ENCODE measurements at places on chromosomes 7 and 10.

DNA sequence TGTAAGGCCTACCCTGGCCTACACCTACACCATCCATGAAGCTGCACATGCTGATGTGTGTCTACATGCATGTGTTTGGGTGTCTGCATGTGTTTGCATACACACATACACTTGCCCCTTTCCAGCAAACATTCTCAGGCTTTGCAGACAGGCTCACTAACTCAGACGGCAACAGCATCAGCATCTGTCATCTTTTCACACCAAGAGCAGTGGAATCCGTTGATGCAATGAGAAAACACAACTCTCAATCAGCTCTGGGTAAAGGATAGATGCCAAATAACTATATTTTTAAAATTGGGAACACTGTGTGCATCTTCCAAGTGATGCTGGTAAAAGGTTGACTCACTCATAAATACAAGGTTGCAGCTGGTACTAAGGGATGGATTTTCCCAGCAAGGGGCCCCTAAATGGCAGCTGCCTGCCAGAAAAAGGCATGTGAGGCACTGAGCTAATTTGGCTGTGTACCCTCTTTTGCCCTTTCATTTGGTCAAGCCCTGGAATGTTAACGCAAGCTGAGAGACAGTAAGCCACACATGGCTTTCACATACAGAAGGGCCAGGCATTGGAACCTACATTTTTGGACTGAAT lies 296.3 kb upstream of the NPSR1 start:
- no peak for DNase-seq

DNA sequence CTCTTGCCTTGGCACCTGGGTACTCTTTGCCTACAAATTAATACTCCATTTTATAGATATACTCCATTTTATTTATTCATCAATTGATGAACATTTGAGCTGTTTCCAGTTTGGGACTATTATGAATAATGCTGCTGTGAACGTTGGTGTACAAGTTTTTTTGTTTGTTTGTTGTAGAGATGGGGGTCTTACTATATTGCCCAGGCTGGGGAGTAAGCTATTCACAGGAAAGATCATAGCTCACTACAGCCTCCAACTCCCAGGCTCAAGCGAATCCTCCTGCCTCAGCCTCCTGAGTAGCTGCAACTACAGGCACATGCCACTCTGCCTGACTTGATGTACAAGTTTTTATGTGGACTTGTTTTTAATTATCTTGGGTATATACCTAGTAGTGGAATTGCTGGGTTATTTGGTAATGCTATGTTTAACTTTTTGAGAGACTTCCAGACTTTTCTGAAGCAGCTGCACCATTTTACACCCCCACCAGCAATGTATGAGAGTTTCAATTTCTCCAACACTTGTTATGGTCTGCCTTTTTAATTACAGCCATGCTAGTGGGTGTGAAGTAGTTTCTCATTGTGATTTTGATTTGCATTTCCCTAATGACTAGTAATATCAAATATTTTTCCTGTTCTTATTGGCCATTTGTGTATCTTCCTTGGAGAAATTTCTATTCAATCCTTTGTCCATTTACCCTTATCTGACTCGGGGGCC lies 15.9 kb downstream of the WBP1L start:
- DNase-seq = no peak

DNA sequence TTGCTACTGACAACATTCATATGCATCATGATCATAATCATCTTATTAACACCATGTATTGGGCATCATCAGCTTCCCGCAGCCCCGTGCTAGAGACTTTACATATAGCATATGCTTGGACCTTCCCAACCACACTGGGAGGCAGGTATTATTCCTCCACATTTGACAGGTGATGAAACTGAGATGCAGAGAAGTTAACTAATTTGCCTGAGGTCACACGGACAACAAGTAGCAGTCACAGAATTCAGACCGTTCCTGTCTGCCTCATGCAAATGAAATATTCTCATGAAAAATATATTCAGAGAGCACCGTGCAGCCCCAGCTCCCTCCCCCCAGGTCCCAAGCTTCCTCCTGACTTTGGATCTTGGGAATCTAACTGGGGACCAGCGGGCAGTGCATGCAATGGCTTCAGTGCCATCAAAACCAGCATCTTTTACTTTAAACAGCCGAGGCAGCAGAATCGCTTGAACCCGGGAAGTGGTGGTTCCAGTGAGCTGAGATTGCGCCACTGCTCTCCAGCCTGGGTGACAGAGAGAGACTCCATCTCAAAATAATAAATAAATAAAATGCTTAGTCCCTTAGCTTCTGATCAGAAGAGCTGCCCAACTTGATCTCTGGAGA lies 112.2 kb upstream of the GPR26 start:
- no peak for DNase-seq

- DNase-seq = no peak
Measured at GRCh38 chr7:42057331-42057730, 179.7 kb downstream of the GLI3 start.

DNA sequence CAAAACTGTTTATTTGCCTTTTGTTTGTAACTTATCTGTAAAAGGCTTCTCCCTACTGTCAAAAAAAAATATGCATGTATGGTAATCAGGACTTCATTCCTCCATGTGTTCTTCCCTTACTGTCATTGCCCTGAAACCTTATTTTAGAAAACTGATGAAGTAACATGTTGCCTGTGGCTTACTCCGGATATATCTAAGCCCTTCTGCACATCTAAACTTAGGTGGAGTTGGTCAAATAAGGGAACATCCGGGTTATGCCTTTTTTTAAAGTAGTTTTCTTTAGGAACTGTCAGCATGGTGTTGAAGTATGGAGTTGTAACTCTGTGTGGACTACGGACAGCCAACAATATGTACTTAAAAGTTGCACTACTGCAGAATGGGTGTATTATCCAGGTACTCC lies 6.2 kb downstream of the SAR1A start:
- no peak for DNase-seq

- no peak for DNase-seq
Measured at GRCh38 chr10:95536894-95537541, 24.2 kb downstream of the SORBS1 start.

GRCh38 chr10:11576092-11576809 lies 35.2 kb downstream of the USP6NL start:
- DNase-seq = no peak

DNA sequence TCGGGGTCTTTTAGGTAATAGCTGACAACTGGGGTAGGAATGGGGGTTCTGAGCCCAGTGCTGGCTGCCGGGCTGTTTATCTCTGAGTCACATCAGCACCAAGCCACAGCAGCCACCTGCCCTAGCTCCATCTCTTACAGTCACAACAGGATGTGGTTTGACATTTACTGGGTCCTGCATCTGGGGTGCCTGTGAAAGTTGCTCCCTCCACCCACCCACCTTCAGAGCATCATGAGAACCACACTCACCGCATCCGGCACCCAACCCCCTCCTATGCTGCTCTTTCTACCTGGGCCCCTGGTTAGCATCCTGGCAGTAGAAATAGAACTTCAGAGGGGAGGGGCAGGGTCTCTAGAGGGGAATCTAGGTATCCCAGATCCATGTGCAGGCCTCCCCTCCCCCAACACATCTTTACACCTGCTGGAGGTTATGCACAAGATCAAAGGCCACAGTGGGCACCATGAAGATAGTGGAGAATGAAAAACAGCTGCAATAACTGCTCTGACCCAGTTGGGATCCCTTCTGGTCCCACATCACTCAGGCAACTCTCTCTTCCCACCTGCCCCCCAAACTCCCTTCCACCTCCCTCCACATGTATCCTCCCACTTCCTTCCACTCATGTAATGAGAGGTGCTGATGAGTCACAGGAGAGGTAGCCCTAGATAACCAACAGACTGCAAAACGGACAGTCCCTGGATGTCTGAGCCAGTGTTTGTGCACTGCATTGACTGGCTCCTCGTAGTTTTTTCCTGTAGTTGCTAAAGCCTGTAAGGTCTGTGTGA lies 38.2 kb downstream of the PRSS2 start:
- DNase-seq = peak; percentile 96

GRCh38 chr10:122510326-122510725 lies 49.0 kb downstream of the HTRA1 start:
- DNase-seq = no peak

DNA sequence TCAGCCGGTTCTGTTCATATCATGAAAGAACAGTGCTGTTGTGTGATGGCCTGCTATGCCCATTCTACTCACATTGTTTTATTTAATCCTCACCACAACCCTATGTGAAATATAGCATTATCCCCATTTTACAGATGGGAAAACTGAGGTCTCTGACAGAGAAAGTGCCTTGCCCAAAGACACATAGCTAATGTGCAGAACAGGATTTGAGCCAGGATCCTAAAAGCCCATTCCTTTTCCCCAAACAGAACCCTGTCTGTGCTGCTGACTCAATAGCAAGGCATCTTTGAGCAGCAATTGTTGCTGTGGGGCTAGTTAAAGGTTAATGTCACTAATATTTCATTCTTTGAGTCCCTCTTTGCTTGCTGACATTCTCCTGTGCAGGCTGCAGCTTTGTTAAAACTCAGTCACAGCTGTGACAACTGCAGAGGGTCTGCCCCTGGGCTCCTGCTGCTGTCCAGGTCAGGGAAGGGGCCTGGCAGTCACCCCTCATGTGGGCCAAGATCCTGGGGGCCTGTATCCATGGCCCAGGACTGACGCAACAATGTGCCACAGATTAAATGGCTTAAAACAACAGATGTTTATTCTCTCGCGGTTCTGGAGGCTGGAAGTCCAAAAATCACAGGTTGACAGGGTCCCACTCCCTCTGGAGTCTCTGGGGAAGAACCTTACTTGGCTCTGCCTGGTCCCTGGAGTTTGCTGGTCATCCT lies 40.4 kb downstream of the AFAP1L2 start:
- DNase-seq = no peak

GRCh38 chr10:580778-581177 lies 108.7 kb downstream of the DIP2C start:
- no peak for DNase-seq

DNA sequence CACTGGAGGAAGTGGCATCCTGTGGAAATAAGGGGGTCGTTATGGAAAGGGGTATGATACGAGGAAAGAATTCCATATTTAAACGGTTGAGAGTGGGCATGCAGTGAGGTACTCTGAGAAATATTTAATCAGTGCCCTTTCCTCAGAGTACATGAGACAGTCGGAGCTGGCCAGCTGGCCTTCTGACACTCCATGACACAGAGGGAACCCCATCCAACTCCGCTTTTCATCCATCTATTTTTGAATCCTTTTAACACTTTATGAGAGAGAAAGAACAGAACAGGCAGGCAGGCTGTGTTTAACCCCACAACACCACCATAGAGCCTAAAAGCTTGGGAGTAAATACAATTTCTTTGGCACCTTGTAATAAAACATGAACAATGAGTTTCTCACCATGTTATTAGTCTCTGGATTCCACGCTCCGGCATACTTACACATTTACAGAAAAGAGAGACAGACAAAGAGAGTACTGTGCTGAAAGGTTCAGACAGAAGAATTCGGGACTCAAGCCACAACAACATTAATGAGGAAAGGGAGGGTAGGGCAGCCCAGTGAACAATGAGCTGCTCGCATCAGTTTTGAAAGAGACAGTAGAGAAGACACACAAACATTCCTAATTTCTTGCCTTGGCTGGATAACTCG lies 124.2 kb upstream of the PDLIM1 start:
- no peak for DNase-seq
